ENCODE measurements at places on chromosomes 2 and 18.

DNA sequence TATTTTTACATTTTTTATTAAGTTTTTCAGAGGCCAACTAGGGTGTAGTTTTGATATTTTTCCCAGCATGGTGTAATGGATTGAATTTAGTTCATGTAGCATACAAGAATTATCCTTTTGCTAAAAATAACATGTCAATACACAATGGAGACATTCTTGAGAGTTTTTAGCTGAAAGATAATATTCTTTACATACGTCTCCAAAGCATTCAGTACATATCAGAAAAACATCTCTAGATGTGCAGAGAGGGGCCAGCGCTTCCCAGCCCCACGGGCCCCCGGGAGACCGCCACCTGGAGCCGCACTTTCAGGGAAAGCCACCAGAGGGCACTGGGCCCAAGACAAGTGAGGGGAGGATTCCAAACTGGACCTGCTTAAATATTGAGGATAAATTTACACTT lies 499.4 kb downstream of the GALR1 start:
- DNase-seq, result no peak

GRCh38 chr2:238242731-238243495 lies 3.1 kb upstream of the HES6 start:
- peak; percentile 51 for DNase-seq

- DNase-seq, result no peak
Observed at GRCh38 chr2:148829618-148830017, 45.4 kb upstream of the KIF5C start.

- no peak for DNase-seq
Observed at GRCh38 chr18:2845172-2845571, 1.6 kb upstream of the EMILIN2 start.

DNA sequence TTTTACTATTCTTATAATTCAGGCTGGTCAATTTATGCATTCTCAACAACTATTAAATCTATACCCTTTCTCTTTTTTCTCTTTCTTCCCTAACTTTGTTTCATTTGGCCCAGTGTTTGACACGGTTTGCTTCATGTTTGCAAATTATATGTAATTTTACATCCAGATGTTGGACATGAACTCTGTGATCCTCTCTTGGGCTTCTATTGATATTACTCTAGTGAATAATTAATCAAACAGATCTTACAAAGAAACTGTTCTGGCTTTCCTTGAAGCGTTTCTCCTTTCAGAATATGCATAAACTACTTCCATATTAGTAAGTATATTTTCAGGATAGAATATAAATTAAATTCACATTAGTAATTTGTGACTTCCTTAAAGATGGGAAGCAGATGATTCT lies 225.1 kb upstream of the TMEFF2 start:
- no peak for DNase-seq

Measured in chondrocyte (in vitro differentiated cells).